ENCODE measurements at places on chromosomes 12 and 14.

- DNase-seq: no peak
Observed at GRCh38 chr14:71994416-71994815, 62.2 kb downstream of the RGS6 start.

GRCh38 chr14:81400852-81401251 is 728 bp upstream of the STON2 start:
- DNase-seq: no peak

DNA sequence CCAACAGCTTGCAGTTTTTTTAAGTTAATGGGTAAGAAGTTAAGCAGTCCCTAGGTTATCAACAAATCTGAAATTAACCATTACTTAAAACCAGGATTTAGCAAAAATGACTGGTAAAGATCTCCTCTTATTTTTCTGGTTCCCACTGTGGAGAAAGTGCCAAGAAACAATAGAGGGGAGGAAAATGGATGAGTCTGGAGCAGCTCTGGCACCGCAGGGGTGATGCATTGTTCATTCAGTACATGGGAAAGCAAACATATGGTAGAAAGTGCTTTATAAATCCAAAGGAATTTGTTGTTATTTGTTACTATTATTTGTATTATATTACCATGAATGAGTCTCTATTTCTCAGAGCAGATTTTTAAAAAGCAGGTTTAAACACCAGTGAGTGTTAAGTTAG is 92.2 kb downstream of the DYRK2 start:
- no peak for DNase-seq

DNA sequence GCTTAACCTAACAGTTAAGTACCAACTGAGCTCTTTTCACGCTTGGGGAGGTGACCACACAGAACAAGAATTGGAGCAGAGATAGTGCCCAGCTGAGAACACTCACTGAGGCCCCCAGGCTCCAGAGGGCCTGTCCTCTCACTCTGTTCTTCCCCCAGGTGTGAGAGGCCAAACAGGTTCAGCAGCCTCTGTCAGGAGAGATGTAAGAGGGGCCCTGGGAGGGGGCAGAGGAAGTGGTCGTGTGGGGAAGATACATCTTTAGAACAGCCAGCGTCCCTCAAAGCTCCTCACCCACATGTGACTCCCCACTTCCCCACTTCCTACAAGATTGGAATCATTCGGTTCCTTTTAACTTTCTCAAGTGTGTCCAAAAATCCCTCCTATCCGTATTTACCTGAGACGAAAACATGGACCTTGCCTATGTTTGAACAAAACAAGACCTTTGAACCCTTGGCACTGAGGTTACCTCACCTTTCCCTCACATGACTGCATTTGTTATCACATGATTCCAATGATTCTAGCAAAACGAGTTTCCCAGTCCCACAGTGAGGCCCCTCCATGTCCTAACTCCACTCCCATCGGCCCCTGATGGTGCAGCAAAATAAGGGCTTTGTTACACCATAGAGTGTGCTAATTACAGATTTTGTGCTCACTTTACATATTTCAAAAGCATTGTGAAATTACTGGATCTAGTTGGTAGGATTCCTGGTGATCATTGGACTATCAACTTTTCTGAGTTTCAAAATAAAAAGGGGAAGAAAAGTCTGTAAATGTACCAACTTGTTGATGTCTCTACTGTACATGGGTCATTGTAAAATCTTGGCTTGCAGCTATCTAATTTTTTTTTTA is 40.0 kb upstream of the PAPOLA start:
- DNase-seq: no peak

GRCh38 chr12:93798279-93799151 is 121.3 kb downstream of the CRADD start:
- DNase-seq: no peak
